ENCODE measurements at places on chromosomes 6 and 20. TPM values are rescaled to one million over a fixed set of nuclear protein-coding genes. Genes with fewer than 3 reads are reported as not detected.

The EPPIN gene
- total RNA-seq = not detected

The GGTLC1 gene
- total RNA-seq = not detected

- DNase-seq = no peak
Measured at GRCh38 chr6:148893481-148893880, 146.7 kb downstream of the UST start.

- DNase-seq = no peak
Measured at GRCh38 chr6:132392792-132393191, 8.5 kb downstream of the MOXD1 start.
